ENCODE measurements at places on chromosomes 7 and 10. TPM values are rescaled to one million over a fixed set of nuclear protein-coding genes. Genes with fewer than 3 reads are reported as not detected.
A peak's percentile ranks its signal among the peaks of the same experiment; 100 is the strongest.

The SYT15B gene
- polyA plus RNA-seq = 0.53 TPM

The SYCE1 gene
- not detected for polyA plus RNA-seq

The C10orf90 gene
- polyA plus RNA-seq = not detected

The FLNC gene
- 399 TPM for polyA plus RNA-seq

The MAPK8 gene
- polyA plus RNA-seq = 17.7 TPM

The TRIM50 gene
- 0.08 TPM for polyA plus RNA-seq

The NEUROD6 gene
- polyA plus RNA-seq = not detected

The CTTNBP2 gene
- 0.65 TPM for polyA plus RNA-seq

The FAM20C gene
- polyA plus RNA-seq = 21.0 TPM

The CALU gene
- polyA plus RNA-seq = 51.4 TPM

- DNase-seq = no peak
Measured at GRCh38 chr7:143048827-143049226, 3.3 kb upstream of the OR6V1 start.

- no peak for DNase-seq
Measured at GRCh38 chr7:126040114-126041045, 1110.8 kb upstream of the POT1 start.

GRCh38 chr7:47284691-47285635 lies 296.9 kb downstream of the TNS3 start:
- no peak for DNase-seq

DNA sequence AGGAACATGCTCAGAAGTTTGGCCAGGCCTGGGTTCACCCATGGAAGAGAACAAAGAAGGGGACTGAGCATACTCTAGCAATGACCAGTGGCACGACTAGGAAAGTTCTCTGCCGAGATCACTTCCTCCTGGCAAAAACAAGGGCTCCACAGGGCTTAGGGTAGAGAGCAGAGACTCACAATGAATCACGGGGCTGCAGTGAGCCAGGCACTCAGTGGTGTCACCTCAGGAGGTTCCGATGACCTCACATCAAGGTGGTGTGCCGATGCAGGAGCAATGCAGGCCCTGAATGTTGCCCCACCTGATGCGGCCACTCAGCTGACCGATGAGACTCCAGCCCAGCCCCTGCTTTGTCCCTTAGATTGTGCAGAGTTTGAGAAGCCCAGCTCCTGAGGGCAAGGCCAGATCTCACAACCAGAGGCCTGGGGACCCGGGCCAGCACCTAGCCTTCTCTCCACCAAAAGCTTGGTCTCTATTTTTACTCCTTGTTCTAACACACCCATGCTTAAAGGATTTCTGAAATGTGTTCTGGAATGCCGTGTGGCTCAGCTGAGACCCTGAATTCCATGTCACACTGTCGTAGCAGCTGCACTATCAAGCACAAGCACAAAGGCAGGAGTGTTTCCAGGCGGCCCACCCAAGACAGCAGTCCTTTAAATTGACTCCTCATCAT lies 60.9 kb downstream of the COBL start:
- DNase-seq = no peak

DNA sequence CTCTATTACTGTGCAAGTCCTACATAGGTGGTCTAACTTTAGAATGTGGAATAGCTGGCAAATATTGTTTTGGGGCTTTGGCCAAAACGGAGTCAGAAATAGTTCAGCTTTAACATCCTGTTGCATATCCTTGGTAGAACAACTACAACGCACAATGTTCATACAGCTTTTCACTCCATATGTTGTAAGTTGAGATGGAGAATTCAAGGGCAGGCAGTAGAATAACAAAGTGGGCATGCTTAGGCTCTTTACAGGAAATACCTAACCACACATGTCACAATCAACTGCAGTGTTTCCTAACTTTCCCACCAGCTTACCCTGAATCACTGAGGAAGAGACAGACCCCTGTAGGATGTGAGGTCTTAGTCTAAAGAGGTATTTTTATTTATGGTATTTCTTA lies 122.3 kb downstream of the PPP1R3A start:
- DNase-seq = no peak

- DNase-seq = no peak
Measured at GRCh38 chr7:19020062-19020461, 97.4 kb downstream of the TWIST1 start.

DNA sequence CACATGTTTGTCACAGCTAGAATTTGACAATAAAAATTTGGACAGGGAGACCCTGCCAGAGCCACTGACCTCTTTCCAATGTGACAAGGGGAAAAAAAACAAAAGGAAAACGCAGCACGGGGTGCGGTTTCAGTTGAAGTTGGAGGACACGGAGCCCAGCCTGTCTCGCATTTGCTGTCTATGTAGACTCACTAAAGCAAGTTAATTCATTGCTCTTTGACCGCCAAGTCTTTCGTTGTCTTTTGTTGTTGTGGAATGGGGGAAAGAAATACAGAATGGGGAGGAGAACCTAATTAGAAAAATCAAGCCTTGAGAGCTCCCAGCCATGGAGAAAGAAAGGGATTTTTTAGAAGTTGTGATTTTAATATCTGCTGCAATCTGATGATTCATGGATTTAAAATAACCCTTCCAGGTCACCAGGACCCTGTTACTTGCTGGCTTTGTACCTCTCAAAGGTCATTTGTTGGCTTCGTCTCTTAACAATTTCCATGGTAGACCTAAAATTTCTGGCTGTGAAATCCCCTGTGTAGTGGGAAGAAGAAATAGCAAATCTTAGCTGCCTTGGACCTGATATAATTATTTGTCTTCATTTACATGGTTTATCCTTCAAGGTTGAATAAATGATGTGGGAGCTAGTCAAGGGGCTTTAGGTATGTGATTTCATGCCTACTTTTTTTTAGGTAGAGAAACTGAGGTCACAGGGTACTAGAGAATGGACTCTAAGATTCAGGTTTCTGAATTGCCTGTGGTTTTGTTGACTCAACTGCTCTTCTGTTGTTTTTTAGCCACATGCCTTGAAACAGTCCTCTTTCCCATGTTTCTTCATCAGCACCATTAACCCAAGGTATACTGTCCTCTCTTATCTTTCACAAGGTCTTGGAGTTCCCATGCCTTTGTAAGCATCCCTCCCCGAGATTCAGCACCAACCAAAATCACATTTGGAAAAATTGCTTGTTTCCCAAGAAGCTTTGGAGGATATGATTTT lies 78.7 kb downstream of the TCF7L2 start:
- no peak for DNase-seq

DNA sequence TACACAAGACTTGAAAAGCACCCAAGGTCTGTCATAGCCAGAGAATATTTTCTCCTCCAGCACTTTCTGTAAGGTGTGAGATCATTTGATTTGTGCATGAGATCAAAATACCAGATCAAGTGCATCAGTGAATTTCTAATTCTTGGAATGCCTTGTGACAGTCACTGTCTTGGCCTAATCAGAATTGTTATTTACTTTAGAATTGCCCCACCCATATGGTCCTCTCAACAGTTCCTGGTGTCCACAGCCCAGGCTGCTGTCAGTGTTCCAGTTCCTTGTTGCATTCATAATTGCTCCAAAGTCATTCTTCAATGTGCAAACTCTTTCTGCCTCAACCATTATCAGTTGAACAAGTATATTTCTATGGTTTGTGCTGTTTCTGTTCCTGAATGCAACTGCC lies 770.2 kb downstream of the NRG3 start:
- no peak for DNase-seq

DNA sequence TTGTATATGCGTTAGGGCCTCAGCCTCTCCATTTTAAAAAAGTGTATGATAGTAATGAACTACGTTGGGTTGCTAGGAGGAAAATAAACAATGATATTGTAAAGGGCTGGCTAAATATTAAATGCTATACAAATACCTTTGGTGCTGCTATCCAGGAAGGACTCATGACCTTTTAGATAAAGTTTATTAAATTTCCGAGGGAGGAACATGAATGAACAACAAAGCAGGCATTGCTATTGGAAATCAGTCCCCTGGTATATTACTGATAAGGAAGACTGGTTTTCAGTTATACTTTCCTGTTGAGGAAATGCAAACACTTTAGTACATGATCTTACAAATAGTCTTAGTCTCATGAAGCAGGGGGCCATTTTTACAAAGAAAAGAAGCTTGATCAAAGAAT lies 17.2 kb upstream of the AGR2 start:
- no peak for DNase-seq

DNA sequence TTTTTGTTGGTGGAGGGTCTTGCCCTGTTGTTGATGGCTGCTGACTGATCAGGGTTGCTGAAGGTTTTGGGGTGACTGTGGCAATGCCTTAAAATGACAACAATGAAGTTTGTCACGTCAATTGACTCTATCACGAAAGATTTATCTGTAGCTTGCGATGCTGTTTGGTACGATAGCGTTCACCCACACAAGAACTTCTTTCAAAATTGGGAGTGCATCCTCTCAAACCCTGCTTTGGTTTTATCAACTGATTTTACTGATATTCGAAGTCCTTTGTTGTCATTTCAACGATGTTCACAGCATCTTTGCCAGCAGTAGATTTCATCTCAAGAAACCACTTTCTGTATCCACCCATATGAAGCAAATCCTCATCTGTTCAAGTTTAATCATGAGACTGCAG lies 26.0 kb downstream of the NAMPT start:
- DNase-seq = no peak

- no peak for DNase-seq
Measured at GRCh38 chr7:23394488-23395171, 75.7 kb downstream of the IGF2BP3 start.

DNA sequence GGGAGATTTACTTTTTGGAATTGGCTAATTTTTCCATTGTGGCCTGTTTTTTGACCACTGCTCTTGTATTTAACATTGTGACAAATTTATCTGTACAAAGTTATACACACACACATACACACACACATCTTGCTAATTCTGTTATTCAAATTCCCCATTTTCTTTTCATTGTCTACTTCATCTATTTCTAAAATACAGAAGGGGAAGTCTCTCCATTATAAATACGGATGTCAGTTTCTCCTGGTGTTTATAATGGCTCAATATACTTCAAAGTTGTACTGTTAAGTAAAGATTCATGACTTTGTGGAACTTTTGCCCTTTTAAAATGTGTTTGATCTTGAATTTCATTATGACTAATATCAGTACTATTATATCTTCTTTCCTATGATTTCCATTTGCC lies 81.0 kb downstream of the CNOT4 start:
- no peak for DNase-seq

- DNase-seq = no peak
Measured at GRCh38 chr10:118793545-118793944, 38.8 kb upstream of the CACUL1 start.

GRCh38 chr7:107559864-107560263 lies 3.9 kb downstream of the COG5 start:
- no peak for DNase-seq

DNA sequence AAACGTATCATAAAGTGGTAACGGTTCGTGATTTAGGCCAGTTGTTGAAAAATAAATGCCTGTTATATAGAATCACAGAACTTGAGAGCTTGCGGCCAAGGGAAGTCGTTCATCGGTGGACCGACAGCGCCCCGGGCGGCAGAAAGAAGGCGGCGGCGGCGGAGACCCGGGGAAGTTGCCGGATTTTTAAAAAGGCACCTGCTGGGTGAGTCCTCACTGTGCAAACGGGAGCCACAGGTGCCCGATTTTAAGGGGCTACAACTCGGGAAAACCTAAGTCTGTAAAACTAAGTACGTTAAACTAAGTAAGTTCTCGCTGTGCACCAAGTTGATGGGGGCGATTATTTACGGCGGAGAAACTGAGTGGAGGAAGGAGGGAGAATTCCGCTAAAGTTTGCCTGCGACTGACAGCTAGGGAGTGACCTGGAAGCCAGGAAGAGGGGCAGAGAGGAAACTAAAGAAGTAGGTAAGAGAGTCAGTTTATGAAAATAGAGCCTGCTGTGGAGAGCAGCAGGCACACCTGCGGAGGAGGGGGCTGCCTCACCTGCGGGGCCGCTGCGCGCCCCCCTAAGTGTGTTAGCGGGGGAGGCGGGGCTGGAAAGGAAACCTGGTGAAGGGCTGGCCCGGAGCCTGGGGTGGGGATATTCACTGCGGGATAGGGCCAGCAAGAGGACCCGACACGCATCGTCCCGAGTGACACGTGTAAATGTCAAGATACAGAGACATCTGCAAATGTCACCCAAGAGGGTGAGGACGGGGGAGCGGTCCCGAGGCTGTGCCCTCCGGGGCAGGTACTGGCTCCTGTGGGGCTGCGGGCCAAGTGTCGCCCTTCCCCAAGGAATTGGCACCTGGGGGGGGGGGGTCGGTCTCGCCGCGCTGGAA lies 996 bp downstream of the ADAM12 start:
- DNase-seq = peak; percentile 50

DNA sequence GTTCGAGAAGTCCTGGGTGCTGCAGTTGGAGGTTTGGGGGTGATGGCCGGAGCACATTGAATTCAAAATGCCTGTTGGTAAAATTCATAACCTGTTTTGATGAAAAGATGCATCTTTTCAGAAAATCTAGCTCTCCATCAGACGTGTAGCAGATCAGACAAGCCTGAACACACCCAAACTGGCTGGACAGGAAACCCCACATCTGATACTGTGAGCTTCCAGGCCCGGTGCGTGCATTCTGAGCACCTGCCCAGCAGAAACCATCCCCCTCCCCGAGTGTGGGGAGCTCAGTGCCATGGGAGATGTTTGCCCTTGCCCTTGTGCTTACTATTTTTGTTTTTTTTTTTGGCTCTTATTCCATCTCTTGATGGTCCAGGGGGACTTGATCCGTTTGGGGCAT lies 417.1 kb downstream of the TCERG1L start:
- DNase-seq = no peak

- no peak for DNase-seq
Measured at GRCh38 chr7:39407723-39408122, 158.5 kb upstream of the YAE1 start.

DNA sequence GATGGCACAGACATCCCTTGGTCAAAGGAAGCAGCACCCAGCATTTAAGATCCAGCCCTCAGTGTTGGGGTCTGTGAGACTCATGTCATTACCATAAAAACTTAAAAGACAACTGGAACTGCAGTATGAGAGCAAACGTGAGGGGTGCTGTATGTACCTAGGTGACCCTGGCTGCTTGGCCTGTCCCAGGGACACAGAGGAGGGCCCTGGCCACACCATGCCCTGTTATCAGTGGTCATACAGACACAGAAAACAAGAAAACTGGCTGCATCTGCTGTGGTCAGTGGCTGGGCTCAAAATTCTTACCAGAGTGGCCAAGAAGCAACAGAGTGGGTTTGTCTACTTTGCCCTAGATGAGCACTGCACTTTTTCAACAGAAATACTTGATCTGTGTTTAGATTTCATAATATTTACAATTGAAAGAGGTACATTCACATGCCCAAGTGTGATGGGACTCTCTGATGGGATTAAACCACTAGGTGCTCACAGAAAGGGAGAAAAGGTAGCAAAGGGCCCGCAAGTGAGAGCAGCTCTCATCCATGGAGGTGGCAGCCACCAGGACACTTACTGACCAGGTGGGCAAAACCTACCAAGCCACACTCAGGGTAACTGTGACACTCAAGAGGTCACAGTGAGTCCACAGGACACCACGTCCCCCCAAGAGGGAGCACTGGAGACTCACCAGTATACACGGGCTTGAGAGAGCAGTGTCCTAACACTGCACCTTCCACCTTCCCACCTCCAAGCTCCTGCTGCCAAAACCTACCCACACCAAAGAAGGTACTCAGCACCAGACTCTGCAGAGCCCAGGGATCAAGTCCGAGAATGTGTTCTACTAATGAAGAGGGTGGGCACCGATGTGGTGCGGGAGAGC lies 68.1 kb upstream of the CAMK2B start:
- DNase-seq = no peak
